ENCODE measurements at places on chromosomes 4 and X.

GRCh38 chr4:82585690-82586435, 24.1 kb upstream of the TMEM150C start:
- no peak for DNase-seq

- DNase-seq, result no peak
Measured at GRCh38 chr4:79181190-79181589, 144.7 kb downstream of the NAA11 start.

DNA sequence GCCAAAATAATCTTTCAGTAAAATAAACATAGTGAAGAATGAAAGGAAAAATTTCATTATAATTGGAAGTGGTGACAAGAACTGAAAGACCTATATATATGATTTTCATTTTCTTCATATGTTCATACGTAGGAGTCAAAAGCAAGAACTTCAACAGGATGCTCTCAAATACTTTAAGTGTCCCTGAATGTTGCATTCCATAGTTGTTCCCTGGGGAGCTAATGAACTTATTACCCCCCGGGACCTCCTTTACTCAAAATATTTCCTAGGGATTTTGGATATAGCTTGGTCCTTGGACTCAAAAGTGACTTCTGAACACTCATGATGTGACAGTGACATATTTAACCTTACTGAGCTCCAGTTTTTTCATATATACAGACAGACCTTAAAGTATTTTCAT, 44.9 kb upstream of the NDST4 start:
- no peak for DNase-seq

- DNase-seq, result no peak
Measured at GRCh38 chr4:169925678-169926077, 100.5 kb downstream of the MFAP3L start.

GRCh38 chrX:143466130-143466529, 51.1 kb downstream of the SPANXN3 start:
- DNase-seq, result no peak

DNA sequence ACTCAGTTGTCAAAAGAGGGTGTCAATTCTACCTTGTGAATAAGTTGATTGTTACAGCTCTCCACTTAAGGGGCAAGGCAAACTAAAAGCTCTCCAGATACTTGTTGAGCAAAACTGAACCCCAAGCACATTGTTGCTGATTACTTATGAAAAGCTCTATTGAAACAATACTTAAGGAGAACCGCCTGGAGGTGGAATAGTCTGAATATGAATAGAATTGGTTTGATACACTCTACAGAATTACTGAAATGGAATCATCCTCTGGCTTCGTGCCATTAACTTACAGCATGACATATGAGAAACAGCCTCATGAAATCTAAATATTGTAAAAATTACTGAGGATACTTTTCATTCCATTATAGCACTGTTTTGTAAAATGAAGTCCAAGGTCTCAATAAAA, 127.0 kb upstream of the SH3RF1 start:
- DNase-seq, result no peak

GRCh38 chrX:130902446-130902782, 595 bp downstream of the ENOX2 start:
- no peak for DNase-seq

DNA sequence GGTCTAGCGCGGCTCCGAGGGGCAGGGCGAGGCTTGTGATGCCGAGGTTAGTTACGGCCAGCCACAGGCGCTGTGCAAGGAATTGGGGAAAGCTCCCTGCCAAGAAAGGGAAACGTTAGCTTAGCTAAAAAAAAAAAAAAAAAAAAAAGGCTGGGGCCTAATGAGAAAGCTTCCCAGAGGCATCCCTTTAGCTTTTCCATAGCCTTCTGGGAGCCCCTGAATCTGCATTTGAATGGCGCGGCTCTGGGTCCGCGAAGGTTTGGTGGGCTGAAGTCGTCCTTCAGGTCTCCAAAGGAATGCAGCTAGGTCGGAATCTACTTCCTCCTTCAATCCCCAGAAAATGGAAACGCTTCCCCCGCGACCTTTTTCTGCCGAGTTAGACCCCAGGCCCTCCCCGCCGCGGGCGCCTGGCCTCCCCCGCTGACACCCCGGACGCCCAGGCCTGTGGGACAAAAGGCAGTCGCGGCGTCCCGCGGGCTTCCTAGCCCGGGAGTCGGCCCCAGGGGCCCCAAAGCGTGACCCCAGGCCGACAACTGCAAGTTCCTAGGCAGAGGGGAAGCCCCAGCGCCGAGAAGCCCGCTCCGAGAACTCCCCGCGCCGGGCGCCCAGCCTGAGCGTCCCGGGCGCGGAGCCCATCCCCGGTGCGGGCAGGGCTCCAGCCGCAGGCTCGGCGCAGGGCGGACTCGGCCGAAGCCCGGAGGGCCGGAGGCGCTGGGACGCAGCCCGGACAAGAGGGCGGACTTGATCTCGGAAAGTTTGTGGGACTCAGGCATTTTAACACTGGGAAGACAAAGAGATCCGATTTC, 605 bp upstream of the FAT1 start:
- DNase-seq, result no peak

DNA sequence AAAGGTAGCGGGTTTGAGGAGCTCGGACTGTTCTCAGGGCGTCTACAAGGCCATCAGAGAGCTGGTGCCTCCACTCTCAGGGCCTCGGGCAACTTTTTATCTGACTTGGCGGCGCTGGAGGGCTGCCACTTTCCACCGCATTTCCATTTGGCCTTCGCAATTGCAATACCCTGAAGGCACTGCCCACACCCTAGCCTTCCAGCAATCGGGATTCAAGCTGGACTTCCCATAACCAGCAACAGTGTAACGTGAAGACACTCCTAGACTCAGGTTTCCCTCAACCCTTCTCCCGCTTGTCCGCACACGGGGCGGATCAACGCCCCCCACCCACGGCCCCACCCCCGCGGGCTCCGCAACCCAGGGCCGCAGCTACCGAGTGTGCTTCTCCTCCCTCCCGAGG, 50.2 kb upstream of the BCOR start:
- no peak for DNase-seq

DNA sequence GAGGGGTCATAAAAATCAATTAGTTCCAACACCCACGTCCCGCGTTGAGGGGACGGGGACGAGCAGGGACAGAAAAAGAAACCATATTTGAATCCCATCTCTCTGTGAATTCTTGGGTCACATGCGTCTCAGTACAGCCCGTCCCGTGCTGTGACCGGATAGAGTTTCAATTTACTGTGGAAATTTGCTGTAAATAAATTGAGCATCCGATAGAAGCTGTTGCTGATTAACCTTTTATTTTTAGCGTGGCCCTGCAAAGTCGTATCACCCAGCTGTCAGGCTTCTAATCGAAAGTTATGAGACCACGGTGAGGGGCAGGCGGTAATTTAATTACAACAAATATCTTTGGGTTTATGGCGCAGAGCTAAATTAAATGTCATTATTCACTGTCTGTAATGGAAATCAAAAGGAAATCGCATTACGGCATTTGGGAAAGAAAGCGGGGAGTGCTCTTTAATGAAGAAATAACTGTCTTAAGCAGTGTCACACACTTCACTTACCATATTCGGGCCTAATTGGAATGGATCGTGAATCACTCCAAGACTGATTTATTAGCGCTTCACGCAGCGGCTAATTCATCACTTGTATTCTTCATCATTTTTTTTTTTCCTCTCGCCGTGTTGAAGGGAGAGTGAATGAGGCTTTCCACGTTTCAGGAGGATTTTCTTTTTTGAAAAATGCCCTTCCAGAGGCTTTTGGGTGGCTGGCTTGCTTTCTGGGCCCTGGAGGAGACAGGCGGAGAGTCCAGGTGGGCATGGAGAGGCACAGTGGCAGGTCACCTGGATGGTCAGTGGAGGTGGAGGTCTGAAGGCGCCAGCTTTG, 7.3 kb downstream of the SHOX start:
- DNase-seq, result no peak

- no peak for DNase-seq
Measured at GRCh38 chr4:25970226-25970675, 56.2 kb downstream of the SMIM20 start.

DNA sequence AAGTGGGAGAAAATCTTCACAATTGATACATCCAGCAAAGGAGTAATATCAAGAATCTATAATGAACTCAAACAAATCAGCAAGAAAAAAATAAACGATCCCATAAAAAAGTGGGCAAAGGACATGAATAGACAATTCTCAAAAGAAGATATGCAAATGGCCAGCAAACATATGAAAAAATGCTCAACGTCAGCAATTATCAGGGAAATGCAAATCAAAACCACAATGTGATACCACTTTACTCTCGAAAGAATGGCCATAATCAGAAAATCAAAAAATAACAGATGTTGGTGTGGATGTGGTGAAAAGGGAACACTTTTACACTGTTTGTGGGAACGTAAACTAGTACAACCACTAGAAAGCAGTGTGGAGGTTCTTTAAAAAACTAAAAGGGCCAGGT, 114.3 kb upstream of the CCSER1 start:
- no peak for DNase-seq

DNA sequence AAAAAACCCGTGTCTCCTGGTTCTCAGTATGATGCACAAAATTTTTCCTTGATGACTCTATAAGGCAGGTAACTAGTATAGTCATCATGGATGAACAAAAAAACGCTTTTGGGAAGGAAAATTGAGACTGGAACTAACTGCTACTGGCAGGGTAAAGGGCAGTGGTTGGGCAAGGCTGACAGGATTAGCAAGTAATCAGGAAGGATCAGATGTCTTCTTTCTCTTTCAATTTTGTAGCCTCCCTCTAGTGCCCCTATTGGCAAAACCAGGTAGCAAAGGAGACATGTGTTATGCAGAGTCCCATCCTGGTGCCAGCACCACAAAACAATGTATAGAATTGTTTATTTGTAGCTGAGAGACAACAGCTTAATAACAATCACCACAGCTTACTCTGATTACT, 12.8 kb upstream of the SLITRK4 start:
- no peak for DNase-seq

DNA sequence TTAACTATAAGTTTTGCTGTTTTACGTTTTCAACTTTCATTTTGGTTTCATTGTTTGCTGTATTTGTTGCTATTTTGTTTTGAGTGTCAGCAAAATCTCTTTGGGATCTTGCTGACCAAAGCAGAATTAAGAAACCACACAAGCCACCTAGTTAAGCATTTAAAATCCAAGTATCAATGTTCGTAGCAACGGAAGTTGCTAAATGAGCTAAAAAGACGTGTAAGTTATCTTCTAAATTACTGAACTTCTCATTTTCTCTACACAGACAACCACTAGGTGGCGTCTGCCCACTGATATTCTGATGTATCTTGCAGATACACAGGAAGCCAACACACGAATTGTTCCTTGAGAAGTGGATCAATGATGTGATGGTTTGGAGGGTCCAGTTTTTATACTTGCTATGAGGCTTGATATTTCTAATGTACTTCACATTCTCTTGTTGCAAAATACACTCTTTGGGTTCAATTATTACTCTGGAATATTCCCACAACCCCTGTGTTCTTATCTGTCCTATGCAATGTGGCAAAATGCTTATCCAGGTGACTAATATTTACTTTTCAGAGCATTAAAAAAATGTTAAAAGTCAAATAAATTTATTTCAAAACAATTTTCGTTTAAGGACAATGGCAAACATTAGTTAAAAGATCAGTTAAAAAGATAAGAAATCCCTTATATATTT, 250.5 kb downstream of the TECRL start:
- peak; percentile 5 for DNase-seq
